ENCODE measurements at places on chromosomes 5 and 9.

GRCh38 chr9:71692337-71692736, 76.0 kb downstream of the CEMIP2 start:
- DNase-seq = peak; percentile 69

GRCh38 chr5:121872856-121873255, 21.2 kb downstream of the FTMT start:
- no peak for DNase-seq

GRCh38 chr5:18999478-18999877, 988.5 kb downstream of the CDH18 start:
- no peak for DNase-seq

DNA sequence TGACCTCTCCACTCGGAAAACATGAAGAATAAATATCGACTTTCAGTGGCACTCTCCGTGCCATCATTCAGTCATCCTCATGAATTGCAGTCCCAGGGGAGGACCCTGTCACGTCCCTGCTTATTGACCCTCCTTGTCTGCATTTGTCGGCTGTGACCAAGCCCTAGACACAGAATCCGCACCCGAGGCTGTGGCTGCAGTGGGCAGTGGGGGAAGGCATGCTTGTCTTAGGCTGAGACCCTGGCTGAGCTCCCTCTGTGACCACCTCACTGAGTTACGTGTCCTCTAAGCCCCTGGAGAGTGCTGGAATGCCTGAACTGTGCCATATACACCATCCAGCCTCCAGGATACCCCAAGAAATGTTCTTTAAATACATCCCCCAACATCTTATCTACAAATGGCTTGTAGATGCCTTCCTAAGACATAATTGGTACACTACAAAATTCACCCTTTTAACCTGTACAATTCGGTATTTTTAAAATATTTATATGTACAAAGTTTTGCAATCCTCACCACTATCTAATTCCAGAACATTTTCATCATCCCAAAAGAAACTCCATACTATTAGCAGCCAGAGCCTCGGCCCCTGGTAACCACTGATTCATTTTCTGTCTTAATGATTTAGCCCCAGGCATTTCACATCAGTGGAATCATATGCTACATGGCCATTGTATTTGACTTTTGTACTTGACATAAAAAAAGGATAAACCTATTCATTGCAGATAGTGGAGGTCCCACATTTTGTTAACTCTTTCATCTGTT, 80.8 kb upstream of the ICE1 start:
- DNase-seq = no peak

DNA sequence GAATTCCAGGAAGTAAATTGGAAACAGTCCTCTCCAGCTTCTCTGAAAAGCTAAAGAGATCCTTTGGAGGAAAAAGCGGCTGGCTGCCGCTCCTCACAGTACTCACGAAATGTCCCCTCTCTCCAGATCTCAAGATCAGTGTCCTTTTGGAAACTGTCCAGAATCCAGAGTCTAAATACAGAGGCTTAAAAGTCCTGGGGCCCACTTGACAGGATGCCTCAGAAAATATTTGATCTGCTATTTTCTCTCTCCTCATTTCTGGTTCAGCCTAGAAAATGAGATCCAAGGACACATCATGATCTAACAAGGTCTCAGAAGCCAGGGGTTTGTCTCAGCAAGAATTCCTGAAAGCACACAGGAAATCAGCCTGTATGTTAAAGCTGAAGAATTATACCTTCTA, 7.2 kb downstream of the C1QTNF2 start:
- DNase-seq = no peak

- no peak for DNase-seq
Measured at GRCh38 chr5:135545099-135545498, 9.3 kb upstream of the NEUROG1 start.

DNA sequence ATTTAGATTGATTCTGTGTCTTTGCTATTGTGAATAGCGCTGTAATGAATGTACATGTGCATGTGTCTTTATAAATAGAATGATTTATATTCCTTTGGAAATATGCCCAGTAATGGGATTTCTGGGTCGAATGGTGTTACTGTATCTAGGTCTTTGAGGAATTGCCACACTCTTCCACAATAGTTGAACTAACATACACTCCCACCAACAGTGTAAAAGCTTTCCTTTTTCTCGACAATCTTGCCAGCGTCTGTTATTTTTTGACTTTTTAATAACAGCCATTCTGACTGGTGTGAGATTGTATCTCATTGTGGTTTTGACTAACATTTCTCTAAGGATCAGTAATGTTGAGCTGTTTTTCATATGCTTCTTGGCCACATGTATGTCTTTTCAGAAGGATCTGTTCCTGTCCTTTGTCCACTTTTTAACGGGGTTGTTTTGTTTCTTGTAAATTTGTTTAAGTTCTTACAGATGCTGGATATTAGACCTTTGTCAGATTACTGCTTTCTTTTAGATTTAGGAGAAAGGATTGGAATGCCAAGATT, 125.0 kb upstream of the NR5A1 start:
- no peak for DNase-seq

DNA sequence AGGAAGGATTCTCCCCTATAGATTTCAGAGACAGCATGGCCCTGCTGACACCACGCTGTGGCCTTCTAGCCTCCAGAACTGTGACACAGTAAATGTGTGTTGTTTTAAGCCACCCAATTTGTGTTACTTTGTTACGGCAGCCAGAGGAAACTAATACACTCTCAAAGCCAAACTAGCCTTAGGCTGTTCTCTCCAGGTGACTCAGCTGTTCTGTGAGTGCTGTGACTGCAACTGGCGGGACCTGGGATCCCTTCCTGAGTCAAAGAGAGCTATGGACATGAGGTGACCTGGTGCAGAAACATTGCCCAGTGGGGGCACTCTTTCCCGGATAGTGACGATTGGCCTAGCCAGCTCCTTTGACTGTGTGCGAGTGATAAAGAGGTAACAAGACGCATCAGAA, 14.0 kb upstream of the MLANA start:
- no peak for DNase-seq

DNA sequence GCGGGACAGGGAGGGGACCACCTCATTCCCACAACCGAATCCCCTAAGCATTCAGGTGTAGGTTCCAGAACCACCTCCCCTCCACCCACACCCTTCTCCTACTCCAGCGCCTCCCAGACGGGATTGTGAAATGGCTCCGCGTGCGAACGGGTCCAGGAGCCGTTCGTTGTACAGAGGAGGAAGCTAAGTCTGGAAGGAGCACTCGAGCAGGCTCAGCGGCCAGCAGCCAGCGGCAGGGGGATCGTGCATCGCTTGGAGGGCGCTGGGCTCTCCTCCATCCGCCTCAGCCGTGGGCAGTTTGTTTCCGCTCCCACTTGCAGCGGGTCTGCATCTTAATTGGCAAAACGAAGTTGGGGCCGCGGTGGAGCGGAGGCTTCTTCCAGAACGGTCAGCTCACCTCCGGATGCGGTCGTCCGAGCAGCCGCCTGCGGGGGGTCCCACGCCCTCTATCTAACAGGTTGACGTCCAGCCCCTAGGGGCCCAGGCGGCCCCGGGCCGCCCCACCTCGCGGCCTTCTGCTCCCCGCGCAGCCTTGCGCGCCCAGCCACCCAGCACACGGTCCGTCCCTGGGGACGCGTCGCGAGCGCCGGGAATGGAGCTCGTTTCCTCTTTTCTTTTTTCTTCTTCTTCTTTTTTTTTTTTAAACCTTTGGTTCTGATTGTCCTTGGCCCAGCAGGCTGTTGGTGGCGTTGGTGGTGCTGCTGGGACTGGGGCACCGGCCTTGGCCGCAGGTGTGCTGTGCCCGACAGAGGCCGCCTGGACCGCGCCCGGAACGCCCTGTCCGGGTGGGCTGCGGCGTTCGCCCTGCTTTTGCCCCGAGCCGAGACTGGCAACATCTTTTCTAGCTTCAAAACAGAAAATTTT, 3.9 kb upstream of the BARX1 start:
- DNase-seq = peak; percentile 43

DNA sequence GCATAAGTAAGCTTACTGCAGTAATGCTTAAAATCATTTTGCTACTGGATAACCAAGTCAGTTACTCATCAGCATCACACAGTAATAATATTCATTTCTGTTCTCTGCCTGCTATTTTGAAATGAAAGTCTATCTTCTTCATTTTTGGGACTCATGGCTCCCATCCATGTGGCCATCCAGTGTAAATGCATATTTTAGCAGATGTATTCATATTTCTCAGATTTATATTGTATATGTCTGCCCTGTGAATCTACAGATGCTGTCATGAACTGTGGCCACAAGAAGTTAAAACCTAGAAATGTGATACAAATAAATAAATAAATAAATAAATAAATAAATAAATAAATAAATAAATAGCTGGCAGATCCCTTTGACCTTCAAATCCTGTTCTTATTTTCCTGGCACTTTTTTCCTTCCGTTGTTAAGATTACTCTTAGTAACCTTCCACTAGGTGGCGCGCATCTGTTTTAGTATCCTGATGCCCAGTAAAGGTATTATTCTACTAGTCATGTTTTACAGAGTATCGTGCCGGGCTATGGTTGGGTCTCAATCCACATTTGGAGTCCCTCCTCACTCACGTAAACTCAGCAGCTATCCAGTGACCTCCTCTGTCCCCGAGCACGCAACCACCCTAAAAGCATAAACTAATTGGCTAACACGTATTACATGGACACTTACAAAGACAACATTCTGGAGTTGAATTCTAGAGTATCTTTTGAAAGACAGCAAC, 79.2 kb upstream of the IL7R start:
- DNase-seq = peak; percentile 71

DNA sequence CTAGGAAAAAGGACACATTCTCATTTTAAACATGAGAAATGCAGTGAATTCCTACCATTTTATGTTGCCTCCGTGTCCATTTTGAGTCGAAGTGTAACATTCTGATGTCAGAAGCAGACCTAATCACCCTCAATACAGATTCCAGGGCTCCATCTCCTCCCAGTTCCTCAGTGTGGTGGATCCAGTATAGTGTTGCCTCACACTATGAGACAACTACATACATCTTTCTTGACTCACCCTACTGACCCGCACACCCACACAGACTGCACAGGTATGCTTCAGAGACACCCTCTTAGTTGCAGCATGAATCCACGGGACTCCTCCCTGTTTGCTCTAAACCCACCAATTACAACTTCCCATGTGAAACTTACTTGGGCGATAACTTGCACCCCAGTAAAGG, 564.9 kb downstream of the SEMA5A start:
- no peak for DNase-seq

- no peak for DNase-seq
Measured at GRCh38 chr5:14729448-14730385, 65.2 kb downstream of the OTULIN start.

DNA sequence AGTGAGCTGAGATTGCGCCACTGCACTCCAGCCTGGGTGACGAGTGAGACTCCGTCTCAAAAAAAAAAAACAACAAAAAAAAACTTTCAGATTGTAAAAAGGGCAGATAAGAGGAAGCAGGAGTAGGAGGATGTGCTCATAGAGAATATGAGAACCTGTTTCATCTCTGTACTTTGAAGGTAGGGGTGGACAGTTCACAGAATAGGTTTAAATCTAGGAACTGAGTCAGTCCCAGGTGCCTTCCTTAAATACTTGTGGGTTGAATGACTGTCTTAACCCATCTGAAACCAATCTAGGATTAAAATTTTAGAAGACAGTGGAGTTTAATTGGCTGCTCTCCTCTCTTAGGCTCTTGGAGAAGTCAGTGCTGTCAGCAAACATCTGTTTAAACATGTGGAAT, 12.4 kb downstream of the POLK start:
- peak; percentile 66 for DNase-seq

DNA sequence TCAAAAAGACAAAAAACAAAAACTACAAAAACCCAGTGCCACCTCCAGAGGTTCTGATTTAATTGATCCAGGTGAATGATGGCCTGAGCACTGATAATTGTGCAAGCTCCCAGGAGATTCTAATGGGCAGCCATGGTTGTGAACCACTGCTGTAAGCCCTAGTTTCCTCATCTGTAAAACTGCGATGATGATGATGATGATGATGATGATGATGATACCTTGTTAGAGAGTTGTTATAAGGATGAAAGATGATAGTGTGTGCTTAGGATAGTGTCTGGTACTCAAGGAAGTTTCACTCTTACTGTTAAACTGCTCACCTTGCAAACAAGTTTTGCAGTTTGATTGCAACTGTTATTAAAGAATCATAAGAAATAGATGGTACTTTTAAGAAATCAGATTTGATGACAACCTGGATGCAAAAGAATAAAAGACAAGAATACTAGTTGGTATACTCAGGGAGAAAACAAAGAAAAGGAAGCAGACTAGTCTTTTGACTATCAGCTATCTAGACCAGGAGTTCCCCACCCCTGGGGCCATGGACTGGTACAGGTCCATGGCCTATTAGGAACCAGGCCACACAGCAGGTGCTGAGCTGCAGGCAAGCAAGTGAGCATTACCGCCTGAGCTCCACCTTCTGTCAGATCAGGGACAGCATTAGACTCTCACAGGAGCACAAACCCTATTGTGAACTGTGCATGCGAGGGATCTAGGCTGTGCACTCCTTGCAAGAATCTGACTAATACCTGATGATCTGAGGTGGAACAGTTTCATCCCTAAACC, 98.0 kb downstream of the OR2K2 start:
- DNase-seq = no peak

- DNase-seq = no peak
Measured at GRCh38 chr5:4068171-4068570, 472.5 kb downstream of the IRX1 start.

- no peak for DNase-seq
Measured at GRCh38 chr9:74645007-74645639, 148.0 kb downstream of the RORB start.

- no peak for DNase-seq
Measured at GRCh38 chr5:122447072-122447471, 135.0 kb downstream of the SNCAIP start.

GRCh38 chr5:172535108-172535445, 80.8 kb upstream of the SH3PXD2B start:
- DNase-seq = no peak

DNA sequence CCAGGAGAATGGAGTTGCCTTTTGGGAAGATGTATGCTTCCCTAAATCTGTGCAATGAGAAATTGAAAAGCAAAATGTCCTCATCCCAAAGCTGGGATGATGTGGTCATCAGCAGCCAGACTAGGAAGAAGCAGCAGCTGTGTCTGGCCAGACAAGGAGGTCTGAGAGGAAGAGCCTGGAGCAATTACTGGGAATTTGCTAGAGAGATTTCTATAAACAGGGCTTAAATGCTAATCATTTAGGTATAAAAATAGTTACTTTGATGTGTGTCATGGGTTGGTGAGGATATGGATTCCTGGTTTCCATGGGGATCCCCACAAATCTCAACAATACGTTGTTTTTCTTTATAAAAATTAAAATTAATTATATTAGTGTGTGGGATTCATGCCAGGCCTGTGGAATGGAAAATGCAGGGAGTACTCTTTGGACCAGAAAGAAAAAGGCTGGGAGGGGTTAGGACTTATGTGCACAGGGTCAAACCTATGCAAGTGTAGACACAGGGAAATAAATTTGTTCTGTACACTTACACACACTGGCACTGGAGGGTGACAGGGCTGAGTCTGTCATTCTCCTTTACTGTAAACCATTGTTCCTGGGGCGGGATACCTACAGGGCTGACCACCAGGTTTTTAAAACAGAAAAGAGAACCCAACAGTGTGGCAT, 58.7 kb upstream of the TRPC7 start:
- DNase-seq = no peak

- DNase-seq = no peak
Measured at GRCh38 chr9:132998831-132999635, 20.5 kb downstream of the GFI1B start.
